ENCODE measurements at places on chromosomes 4 and X.

DNA sequence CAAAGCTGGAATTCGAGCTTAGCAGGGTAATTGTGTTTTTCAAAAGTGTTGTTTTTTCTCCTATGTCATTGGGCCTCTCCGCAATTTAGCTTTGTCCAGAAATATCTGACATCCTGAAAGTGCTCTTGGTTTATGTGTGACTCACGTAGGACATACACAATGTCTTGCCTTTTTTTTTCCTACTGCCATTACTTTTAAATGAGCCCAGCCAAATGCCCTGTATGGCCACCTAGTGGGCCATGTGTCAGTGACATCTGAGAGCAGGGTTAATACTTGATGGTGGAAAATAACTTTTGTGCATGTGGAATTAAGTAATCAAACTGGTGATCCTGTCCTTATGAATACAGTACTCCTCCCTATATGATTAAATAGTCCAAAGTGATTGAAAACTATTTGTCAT lies 1411.1 kb upstream of the TENM3 start:
- DNase-seq = no peak

GRCh38 chr4:72314869-72315268 lies 254.2 kb downstream of the ADAMTS3 start:
- DNase-seq = no peak

- no peak for DNase-seq
Measured at GRCh38 chr4:102809691-102810090, 17.7 kb downstream of the UBE2D3 start.

- no peak for DNase-seq
Measured at GRCh38 chrX:37578045-37578444, 6.6 kb downstream of the LANCL3 start.

GRCh38 chrX:142251680-142252079 lies 46.6 kb upstream of the MAGEC2 start:
- no peak for DNase-seq

DNA sequence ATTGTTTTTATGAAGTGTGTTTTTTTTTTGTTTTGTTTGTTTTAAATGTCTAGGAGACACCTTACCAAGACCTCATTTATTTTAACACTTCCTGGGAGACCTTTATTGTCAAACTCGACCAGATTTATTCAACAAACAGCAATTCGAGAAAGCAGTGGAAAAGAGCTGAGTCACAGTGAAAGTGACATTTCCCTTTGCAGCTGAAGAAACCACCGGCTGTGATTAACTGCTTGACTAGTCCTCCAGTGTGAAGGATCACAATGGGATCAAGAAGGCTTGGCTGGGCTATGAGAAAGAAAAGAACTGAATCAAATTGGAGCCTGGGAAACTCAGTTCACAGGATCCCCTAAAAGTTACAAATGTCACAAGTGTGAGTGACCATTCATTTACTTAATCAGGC lies 11.9 kb upstream of the ADH7 start:
- no peak for DNase-seq

GRCh38 chr4:74357965-74358364 lies 7.0 kb upstream of the EREG start:
- DNase-seq = no peak

DNA sequence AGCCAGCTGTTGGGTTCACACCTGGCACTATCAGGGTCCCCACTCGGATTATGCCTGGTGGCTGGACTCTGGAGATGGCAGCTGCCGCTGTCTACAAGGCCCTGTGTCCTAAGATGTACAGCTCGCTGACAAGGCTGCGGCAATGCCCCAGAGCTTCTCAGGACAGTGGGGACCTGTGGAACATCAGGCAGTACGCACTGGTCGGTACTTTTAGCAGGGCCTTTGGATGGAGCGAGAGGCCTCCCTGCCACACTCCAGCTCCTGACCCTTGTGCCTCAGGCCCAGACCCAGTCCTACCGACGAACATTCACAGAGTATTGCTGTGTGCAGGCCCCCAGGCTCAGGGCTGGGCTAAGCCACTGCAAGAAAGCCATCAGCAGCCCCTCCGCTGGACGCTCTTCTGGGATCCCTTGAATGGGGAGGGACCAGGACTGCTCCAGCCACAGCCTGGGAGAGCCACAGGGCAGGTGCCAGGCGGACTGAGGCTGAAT lies 45.7 kb upstream of the HMX1 start:
- DNase-seq = no peak

DNA sequence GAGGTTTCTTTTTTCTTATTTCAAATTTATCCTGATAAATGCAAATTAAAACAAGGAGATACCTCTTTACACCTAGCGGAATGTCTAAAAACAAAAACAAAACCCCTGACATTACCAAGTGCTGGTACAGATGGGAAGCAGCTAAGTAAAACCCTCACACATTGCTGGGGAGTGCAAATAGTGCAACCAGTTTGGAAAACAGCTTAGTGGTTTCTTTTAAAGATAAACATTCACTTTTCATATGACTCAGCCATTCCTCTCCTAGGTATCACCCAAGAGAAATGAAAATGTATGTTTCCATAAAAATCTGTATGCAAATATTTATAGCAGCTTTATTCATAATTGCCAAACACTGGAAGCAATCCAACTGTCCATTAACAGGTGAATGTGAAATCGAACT lies 84.1 kb upstream of the HELT start:
- no peak for DNase-seq

DNA sequence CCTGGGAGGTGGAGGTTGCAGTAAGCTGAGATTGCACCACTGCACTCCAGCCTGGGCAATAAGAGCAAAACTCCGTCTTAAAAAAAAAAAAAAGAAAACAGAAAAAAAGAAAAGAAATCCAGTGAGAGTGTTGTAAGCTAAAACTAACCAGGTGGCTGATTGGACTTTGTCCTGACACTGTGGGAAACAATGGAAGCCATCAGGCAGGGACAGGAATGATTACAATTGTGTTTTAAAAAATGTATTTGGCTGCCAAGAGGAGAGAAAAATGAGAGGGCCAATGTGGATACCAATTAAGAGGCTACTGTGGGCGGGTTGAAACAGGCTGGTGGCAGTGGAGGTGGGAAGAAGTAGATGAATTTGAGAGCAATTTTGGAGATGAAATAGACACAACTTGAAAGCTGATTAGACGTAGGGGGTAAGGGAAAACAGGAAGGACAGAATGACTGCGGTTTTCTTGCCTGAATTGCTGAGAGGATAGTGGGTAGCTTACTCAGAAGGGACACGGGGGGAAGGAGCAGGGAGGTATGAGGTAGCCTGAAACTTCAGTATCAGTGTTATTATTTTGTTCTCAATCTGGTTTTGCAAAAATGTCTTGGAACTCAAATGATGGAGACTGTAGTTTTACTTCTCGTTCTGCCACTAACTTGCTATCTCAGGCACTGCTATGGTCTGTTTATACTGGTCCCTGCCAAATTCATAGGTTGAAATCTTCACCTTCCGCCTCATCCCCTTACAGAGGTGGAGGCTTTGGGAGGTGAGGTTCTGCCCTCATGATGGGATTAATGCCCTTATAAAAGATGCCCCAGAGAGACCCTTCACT lies 45.6 kb upstream of the CHRNA9 start:
- peak; percentile 43 for DNase-seq

DNA sequence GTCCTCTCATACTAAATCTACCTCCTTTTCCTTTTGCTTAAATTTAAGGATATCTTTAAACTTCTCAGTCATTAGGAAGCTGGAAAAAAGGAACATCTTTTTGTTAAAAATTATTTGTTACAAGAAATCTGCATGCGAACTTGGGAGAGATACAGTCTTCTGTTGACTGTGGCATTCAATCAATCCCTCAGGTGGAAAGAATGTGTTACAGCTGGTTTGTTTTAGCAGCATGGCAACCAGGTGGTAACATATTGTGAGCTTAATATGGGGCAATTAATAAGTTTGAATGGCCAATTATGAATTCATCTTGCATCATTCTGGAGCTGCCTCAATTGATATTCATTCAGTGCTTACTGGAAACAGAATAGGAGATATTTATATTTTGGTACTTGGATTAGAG lies 135.0 kb downstream of the GC start:
- DNase-seq = no peak

GRCh38 chr4:90292438-90292837 lies 165.2 kb downstream of the CCSER1 start:
- DNase-seq = no peak

DNA sequence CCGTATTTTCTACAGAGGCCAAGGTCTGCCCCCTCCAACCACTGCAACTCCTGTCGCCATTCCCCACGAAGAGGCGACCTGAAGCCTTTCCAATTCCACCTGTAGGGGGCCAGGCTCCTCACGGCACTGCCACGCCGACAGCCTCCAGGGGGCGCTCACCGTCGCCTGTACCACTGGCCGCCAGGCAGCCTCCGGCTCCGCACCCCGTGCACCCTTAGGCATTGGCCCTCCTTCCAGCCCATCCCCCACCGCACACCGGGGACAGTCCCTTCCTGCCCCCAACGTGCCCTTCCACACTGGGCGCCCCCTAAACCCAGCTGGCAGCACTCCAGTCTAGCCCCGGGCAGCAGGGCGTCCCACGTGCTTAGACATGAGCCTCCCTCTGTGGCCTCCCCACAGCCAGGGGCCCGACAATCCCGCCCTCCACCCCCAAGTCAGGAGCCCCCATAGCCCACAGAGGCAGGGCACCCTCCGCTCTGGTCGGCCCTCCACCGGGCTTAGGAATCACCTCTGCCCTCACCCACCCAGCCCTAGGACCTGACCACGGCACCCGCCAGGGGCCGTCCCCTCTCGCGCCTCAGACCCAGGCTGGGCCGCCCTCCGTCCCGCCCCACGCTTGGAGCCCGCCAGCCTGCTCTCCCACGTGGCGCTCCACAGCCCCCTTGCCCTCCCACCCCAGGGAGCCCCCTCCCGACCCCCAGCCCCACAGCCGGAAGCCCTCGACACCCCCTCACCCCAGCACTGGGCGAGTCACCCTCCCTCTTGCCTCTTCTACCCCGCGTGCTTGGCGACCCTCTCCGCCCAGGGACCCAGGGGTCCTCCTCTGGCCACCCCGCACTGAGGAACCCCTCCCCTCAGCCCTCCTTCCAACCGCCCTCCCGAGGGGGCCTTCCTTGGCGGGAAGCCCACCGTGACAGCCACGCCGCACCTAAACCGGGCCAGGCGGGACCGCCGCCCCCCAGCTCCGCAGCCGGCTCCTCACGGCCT lies 711 bp downstream of the PNMA6E start:
- no peak for DNase-seq

DNA sequence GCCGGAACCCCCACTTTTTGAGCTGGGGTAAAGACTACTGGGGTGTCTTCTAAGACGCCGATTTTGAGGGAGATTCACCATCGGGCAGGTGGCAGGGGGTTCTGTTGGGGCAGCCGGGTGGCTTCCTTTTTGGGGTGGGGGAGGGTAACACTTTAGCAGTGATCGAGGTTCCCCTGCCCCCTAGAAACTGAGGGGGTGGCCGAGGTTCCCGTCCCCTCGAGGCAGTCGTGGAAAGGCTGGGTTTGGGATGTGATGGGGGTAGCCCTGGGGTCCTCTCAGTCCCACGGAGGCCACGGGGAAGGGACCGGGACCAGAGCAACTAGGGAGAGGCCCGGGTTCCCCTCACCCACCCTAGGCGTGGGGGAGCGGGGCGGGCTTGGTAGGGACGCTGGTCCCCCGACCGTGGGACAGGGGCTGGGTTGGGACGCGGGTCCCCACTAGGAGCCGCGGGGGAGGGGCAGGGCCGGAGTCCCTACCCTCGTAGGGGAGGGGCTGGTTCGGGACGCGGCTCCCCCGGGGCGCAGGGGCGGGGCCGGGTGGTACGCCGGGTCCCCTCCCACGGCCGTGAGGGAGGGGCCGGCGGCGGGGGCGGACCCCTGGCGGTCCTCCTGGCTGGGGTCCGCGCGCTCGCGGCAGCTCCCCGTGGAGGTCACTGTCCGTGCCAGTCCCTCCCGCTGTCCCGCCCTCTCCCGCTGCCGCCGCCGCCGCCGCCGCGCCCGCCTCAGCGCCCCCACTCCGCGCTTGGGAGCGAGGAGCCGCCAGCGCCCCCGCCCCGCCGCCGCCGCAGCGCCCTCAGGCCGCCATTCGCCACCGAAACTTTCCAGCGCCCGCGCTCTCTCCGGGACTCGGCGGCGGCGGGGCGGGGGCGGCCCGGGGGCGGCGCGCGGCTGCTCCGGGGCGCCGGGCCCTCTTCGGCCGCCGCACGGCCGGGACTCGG lies at the start of gene TBL1X:
Gene TBL1X, plus strand, starts transcription at position 624 of the 937 bp plus-strand sequence. CDS start 188,529 bp downstream, outside the sequence.
- no peak for DNase-seq

DNA sequence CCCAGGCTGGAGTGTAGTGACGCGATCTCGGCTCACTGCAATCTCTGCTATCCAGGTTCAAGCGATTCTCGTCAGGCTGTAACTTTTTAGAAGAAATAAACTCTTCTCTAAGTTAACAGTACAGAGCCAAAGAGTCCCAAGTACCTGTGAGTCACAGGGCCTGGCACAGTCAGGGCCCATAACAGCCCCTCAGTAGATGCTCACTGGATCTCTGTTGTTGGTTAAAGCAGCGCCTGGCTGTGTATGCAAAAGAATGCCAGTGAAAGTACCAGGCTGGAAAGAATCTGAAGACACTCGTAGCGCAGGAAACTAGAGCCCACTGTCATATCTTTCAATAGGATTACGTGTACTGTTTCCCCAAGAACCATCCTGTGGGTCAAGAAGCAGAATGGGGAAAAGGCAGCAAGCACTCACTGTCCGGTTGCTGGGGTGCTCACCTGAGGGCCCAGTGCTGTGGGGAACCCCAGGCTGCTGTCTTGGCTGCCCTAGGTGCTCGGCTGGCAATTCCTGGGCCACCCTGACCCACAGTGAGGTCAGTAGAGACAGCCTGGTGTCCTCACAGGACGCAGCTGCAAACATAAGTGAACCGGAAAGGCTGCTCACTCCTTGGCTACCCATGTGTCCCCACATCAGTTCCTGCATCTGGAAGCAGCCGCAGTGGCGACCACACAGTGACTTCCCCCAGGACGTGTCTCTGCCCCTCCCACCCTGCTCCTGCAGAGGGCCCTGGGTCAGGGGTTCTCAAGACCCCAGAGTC lies 3.1 kb upstream of the SLBP start:
- DNase-seq = no peak

DNA sequence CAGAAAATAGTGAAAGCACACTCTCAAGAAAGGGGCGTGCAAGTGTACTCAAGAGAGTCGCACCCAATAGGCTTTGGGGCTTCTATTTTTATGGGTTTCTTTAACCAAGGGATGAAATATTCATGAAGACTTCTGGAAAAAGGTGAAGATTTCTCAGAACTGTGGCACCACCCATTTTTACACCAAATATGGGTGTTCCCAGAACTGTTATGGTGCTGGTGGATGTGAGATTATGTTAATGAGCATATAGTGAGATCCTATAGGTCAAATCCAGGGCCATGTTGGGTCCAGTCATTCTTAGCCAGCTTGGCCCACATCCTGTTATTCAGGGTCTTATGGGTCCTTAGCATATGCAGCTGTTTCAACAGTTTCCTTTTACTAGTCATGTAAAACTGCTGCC lies 61.0 kb upstream of the SMIM10 start:
- DNase-seq = no peak

Measured in NCI-H1105 treated with DMSO at 0.1 percent for 48 hours (cell line).